Non-pigmented ciliary epithelial cell (primary cell): ENCODE measurements at places on chromosomes 4 and X.

DNA sequence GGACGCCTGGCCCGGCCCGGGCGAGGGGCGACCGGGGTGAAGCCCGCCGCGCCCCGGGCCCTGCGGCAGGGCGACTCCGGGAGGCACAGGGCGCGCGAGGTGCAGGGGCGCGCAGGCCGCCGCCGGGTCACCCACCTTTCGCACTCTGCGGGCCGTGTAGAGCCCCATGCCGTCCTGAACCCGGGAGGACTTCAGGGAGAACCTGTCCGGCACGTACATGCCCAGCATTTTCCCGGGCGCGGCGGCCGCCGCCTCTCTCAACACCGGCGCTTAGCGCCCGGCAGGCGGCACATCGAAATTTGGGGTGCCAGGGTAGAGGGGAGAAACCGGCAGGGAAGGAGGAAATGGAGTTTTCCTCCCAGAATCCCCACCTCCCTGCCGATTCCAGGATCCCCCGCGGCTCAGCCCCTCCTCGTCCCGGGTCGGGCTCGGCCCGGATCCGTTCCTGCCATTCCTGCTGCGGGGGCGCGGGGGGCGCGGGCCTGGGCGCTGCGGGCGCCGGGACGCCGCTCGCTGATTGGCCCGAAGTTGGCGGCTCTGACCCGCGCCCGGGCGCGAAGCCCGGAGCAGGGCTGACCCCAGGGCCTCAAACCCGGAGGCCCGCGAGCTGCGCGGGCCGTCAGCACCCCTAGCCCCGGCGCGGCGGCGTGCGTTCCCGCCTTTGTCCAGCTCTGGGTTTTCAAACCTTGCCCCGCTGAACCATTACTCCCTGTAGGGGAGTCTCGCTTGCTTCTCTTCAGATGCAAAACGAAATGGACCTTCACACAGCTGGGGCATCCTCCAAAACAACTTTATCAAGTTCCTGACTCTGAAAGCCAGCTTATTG, at the start of gene PRDM5:
Gene PRDM5, minus strand, starts transcription at position 346 of the 826 bp plus-strand sequence. Its CDS starts 118 bp downstream, at position 228.
- peak; percentile 3 for DNase-seq

- DNase-seq, result no peak
Measured at GRCh38 chrX:3962511-3963311, 249.3 kb upstream of the PRKX start.

GRCh38 chr4:137949746-137950145, 292.4 kb downstream of the SLC7A11 start:
- no peak for DNase-seq

GRCh38 chrX:104854790-104855340, 288.9 kb downstream of the IL1RAPL2 start:
- no peak for DNase-seq

DNA sequence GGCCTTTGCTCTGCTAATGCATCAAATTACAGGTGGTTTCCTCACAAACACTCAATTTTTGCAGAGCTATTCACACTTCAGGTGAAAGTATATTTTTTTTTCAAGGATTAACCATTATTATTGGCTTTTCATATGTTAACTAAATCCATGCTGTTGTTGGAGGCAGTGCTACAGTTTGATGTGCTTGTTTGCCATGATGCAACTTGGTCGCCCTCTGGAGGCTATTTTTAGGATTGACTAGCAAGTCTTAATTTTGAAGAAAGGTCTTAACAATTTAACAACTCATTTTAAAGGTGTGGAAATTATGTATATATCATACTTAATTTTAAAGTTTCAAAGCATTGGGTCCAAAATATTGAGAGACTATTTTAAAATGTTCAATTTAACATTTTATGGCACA, 168.8 kb upstream of the FAM47A start:
- no peak for DNase-seq

DNA sequence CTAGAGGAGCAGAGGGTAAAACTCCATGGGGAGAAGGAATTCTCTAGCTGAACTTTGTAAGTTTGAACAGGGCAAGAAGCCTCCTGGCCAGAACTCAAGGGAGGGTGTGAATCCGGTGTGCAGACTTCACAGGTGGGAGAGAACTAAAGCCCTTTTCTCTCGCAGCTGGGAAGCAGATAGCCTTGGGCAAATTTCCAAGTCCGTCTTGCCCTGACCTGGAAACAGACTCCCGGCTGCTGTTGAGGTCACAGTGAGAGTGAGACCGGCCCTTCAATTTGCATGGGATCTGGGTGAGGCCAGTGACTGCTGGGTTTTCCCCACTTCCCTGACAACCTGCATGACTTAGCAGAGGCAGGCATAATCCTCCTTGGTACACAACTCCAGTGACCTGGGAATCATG, 94.5 kb upstream of the ZNF827 start:
- DNase-seq, result no peak

- peak; percentile 86 for DNase-seq
Measured at GRCh38 chr4:26687728-26688127, 103.8 kb downstream of the TBC1D19 start.

GRCh38 chr4:181685911-181686310, 557.3 kb upstream of the TENM3 start:
- no peak for DNase-seq

DNA sequence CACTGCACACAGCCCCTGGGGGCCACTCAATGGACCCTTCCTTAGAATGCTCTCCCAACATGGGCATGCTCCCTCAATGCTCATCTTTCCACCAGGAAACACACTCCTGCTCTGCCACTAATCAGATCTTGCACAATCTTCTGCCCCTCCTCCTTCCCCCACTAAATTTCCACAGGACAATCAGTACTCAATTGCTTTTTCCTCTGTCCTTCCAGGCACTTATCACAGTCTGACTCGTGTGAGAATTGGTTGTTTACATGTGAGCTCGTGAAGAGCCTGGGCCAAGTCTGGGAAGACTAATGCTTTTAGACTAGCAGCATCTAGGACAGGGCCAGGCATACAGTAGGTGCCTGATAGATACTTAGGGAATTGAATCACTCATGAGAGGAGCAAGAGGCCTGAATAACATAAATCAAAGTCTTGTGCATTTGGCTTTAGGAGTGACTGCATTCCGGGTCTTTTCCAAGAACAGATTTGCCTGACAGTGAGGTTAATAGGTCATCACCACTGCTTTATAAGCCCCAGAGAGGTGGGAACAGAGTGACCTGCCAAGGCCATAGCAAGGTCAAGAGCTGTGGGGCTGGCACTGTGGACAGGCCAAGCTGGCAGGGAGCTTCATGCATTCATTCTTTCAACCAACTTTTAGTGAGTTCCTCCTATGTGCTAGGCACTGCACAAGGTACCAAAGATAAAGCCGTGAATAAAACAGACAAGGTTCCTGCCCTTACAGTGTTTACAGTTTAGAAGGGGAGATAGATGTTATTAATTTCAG, 55.0 kb downstream of the PRPS1 start:
- no peak for DNase-seq

DNA sequence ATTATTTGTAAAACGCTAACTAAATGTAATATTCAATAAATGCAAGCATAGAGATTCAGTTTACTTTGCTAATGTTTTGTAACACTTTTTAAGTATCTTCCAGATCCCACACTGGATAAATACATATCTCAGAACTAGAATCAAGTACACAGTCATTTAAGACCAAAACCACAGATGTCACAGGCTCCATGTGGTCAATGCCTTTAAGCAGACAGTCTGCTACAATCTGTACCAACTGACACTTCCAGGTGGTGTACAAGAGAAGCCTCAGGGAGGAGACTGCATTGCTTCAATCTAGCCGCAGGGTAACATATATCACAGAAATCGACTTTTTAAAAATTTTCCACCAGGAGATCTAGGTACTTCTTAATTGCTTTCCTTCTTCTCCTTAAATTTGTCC, 229.6 kb upstream of the DIAPH2 start:
- DNase-seq, result no peak
